GOT3 (cell line): ENCODE measurements at places on chromosomes 3 and 15.

DNA sequence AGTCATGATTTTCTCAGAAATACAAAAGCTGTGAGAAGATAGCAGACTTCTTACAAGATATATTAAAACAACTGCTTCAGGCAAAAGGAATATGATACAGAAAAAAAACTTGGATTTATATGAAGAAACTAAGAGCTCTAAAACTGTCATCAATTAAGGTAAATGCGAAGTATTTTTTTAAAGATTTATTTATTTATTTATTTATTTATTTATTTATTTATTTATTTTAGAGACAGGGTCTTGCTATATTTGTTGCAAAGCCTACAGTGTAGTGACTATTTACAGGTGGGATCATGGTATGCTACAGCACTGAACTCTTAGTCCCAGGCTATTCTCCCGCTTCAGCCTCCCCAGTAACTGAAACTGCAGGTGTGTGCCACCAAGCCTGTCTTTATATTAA lies 274.3 kb upstream of the BCHE start:
- DNase-seq: no peak

DNA sequence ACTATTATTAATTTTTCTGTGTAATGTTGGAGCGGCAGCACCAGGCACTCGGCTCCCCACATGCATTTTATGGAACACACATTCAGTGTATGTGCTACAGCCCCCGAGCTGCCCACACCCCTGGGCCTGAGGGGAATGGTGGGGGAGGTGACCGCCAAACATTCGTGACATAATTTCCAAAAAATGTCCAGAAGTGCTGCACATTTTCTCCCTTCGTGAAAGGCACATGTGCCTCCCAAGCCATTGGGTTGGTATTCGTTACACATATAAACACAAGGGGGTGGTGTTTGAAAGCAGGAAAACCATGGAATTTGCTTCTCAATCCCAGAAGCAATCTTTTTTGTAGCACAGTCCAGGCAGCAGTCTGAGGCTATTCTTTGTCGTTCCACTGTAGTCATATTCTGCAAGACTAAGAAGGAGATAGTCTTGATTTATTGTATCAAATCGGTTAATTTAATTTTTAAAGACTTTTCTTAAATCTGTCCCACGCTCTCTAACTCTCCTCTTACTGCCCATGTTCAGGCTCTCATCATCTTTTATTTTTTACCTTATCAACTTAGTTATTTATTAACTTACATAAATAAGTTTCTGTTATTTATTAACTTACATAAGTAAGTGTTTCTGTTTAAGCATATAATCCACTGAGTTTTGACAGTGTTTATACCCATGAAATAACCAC lies 39.2 kb upstream of the POLR2M start:
- DNase-seq: no peak

DNA sequence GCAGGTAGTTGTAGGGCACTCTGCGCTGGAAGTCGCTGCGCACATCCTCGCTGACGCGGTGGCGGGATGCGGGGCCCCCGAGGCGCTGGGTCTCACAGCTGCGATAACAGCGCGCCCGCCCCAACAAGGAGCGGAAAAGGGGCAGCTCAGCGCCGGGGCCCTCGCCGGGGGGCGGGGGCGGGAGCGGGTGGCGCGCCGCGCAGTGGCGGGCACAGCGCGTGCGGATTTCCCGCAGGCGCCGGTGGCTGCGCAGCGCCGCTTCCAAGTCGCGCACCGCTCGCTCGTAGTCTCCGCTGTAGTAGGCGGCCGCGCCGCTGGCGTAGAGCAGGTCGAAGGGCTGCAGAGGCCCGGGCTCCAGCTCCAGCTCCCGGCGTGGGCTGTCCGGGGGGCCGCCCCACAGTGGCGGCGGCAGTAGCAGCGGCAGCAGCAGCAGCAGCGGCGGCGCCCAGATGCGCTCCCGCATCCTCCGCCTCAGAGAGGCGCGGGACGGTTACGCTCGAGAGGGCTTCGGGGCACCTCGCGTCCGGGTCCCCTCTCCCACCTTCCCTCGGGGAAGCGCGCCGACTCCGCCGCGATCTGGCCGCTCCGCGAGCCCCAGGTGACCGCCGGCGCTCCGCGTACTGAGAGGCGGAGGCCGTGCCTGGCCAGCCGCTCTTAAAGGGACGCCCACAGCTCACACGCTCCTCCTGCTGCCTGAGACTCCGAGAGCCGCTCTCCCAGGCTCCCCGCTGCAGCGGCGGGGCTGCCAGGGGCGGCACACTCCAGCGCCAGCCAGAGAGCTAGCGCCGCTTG lies at the start of gene P3H2:
P3H2 (minus strand) TSS at position 629 of the 792 bp plus-strand sequence; CDS start at position 463, 166 bp downstream.
- DNase-seq: peak; percentile 68

DNA sequence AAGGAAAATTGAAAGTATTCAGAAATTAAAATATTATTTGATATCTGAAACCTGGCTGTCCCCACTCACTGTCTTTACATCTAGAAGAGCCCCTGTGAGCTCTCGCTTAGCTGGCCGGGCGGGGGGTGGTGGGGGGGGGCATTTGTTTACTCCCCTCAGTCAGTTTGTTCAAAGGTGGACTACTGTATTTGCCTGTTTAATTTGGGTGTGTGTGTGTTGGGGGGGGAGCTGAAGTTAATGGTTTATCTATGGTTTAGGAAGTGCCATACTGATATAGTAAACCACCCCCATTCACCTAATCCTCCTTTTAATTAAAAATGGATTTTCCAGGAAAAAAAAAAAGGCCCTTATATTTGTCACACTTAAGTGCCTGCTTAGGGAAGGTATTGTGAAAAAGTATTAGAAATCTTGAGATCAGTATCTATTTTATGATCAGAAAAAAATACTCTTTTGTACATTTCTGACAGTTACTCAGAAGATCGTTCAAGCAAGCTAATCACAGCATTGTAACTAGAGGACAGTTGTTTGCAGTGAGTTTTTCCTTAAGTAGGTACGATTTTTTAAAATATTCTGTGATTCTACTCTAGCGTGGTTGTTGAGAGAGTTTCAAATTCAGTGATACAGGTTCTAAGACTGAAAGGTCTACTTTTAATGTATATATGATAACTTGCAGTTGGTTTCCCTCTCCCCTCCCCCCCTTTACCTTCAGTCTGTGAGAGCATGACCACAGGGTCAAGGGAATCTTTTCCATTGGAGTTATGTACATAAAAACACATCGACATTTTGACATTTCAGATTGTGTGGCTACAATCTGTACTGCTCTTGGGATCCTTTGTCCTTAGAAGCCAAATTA lies 8.5 kb downstream of the NR2F2 start:
- no peak for DNase-seq

GRCh38 chr3:11131371-11131770 lies 22.9 kb upstream of the HRH1 start:
- DNase-seq: no peak

GRCh38 chr3:138890555-138891187 lies 55.9 kb upstream of the PIK3CB start:
- no peak for DNase-seq

- DNase-seq: no peak
Measured at GRCh38 chr3:194367992-194368841, 1.3 kb downstream of the LRRC15 start.

- no peak for DNase-seq
Measured at GRCh38 chr15:48527517-48527916, 118.0 kb downstream of the FBN1 start.

DNA sequence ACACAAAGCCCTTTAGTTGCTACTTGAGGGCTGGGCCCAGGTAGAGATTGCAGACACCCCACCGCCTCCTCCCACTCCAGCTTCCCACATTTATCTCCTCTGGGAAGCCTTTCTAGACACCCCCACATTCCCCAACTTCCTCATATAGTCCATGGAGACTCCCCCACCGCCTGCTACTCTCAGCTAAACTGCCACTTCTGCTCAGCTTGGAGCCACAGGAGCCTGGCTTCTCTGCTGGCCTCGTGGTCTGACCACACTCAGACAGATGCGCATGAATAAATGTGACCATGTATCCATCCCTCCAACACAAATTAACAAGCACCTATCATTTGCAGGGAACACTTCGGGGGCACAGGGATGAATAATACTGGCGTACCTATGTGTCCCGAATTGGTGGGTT lies 10.5 kb upstream of the ACSBG1 start:
- DNase-seq: no peak

DNA sequence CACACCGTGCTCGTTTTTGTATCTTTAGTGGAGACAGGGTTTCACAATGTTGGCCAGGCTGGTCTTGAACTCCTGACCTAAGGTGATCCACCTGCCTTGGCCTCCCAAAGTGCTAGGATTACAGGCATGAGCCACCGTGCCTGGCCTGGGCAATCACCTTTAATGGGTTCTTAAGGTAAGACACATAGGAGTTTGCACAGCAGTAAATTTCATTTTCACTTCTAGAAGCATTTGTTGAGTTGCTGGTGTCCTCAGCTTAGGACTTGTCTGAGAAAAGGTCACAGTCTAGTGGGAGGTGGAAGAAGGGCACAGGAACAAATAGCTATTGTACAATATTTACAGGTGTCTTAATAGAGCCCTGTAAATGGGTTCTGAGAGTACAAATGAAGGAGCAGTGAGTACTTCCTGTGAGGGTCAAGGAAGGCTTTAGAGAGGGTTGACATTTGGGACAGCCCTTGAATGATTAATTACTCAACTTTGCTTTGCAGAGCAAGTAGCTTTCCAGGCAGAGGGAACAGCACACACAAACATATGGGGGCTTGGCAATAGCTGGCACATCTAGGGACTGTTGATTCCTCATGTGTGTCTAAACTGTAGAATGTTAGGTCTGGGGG lies 8.7 kb upstream of the ETV5 start:
- no peak for DNase-seq

GRCh38 chr3:158105119-158105709 lies 1.0 kb downstream of the SHOX2 start:
- no peak for DNase-seq

GRCh38 chr3:170907637-170908234 lies 701 bp downstream of the EIF5A2 start:
- no peak for DNase-seq

GRCh38 chr15:66740802-66741201 lies 38.8 kb downstream of the SMAD6 start:
- DNase-seq: no peak

GRCh38 chr3:183298701-183299153 lies 45.7 kb downstream of the B3GNT5 start:
- peak; percentile 53 for DNase-seq

DNA sequence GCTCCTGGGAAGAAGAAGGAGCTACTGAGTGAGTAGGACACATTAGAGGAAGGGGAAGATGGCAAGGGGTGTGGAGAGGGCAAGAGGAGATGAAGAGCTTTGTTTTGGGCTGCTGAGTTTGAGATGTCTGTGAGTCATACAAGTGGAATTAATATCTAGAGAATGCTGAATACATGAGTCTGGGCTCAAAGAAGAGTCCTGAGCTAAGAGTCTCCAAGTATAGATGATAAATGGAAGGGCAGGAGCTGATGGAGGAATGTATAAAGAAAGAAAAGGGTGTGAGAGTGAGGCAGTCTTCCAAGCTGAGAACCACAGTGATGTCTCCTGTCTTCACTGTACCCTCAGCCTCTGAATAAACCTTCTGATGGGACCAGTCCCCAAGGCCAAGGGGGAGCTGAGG lies 205.5 kb upstream of the MRPL3 start:
- no peak for DNase-seq

GRCh38 chr3:98647197-98647596 lies 53.8 kb upstream of the CPOX start:
- DNase-seq: no peak

GRCh38 chr3:86923071-86923491 lies 67.9 kb downstream of the VGLL3 start:
- peak; percentile 14 for DNase-seq

DNA sequence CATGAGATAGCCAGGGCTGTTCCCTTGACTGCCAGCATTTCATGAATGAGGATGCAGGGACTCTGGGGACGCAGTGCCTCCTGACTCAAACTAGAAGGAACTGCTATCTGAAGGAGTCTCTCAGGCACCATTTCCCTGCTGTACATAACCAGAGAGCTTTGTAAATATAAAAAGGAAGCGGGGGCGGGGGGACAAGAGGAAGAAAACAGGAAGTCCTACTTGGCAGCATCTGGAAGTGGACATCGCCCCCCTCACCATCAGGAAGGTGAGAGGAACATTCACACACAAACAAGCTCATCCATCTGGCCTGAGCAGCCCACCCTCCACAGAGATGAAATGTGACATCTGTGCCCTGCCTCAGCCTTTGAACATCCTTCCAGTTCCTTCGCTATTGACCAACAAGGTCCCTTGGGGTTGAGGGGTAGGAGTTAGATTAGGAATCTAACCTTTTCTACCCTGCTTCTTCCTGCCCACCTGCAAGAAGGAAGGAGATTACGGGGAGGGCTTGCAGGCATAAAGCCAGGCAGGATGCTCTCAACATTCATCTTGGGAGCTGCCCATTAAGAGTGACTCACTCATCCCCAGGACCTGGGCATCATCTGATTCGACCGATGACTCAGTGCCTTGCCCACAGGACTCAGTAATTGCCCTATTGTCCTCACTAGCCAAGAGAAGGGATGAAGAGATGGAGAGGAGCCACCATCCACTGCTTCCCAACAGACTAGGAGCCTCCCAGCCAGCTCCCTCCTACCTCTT lies 31.9 kb downstream of the SH3BP5 start:
- DNase-seq: no peak

DNA sequence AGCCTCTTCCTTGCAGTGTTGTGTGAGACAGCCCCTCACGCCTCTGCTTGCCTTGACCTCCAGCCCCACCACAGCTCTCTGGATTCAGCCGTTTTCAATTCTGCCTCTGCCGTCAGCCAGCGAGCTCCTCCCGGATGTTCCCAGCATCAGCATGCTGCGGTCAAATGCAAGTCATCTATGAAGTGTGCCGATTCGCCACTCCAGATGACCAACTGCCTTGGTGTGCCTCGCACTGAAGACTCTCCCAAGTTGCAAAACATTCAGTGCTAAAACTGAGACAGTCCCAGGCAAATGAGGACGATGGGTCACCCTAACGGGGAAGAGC lies 30.6 kb upstream of the RASA2 start:
- DNase-seq: no peak

DNA sequence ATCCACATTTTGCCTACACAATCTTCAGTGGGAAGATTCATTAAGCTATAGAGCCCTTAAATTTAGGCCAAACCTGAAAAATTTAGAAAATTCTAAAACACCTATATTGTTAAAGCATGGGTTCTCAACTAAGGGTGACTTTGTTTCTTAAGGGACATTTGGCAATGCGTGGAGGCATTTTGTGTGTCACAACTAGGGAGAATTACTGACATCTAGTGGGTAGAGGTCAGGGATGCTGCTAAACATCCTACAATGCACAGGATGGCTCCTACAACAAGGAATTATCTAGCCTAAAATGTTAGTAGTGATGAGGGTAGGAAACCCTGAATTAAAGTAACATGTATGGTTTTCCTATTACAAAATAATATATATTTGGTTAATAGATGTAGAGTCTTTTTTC lies 55.8 kb downstream of the TBC1D5 start:
- DNase-seq: no peak

- DNase-seq: no peak
Measured at GRCh38 chr3:185176750-185177359, 24.0 kb upstream of the C3orf70 start.

- DNase-seq: no peak
Measured at GRCh38 chr15:73941044-73941443, 14.8 kb downstream of the LOXL1 start.

GRCh38 chr3:167837466-167837865 lies 101.9 kb downstream of the SERPINI1 start:
- DNase-seq: no peak

- no peak for DNase-seq
Measured at GRCh38 chr15:96553931-96554330, 223.4 kb downstream of the NR2F2 start.
